ENCODE measurements at places on chromosomes 2 and 18. TPM values are rescaled to one million over a fixed set of nuclear protein-coding genes. Genes with fewer than 3 reads are reported as not detected.

The ACKR3 gene
- 49.7 TPM for total RNA-seq

The GREB1 gene
- total RNA-seq = 3.1 TPM

The SP5 gene
- 0.33 TPM for total RNA-seq

The DCDC2C gene
- not detected for total RNA-seq

Data from right atrium auricular region (tissue), 2 donors.